ENCODE measurements at places on chromosomes 5 and 9. TPM values are rescaled to one million over a fixed set of nuclear protein-coding genes. Genes with fewer than 3 reads are reported as not detected.

- DNase-seq = no peak
Observed at GRCh38 chr5:20536813-20537212, 548.8 kb upstream of the CDH18 start.

GRCh38 chr9:12695474-12695873 lies 2.3 kb downstream of the TYRP1 start:
- DNase-seq = no peak

- DNase-seq = no peak
Observed at GRCh38 chr5:172793577-172794488, 22.8 kb upstream of the DUSP1 start.

DNA sequence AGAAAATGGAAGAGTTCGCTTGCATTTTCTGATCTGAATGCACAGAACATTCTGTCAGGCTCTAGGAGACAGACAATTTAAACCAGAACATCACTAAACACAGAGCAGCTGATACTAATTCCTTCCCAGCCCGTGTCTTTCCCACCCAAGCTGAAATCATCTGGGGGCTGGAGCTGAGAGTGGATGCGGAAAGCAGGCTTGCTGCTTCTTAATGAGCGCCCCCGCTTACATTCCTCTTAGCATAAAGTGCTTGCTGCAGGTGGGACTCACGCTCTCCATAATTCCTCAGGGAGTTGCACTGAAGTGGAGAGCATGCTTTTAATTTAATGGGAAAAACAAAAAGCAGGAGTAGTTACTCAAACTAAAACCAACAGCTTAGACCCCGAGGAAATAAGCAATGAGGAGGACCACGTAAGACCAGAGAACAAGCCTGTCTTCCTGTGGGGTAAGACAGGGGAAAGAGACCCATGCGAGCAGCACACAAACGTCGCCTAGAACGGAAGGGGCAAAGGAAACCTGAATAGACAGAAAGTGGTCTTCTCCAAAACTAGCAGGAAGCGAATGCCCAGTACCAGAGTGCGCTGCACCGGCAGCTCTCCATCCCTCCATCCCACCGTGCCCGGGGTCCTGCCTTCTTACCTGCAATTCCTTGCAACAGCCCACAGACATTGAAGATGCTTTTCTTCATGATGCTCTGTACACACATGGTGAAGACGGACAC lies 139.3 kb downstream of the LHFPL2 start:
- DNase-seq = no peak

DNA sequence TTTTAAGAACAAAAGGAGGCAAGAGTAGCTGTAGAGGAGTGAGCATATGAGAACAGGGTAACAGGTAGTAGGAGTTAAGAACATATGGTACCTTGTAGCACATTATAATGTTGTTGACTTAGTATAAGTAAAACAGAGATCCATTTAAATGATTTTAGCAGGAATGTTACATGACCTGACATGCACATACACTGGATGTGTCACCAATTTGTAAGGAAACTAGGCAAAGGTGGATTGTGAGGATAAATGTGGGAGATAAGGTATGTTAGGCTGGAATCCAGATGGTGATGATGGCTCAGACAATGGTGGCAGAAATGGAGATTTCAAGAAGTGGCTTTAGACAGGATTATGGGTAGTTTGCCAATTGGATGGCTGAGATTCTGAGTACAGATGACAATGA lies 443.1 kb upstream of the DAB2 start:
- DNase-seq = no peak

DNA sequence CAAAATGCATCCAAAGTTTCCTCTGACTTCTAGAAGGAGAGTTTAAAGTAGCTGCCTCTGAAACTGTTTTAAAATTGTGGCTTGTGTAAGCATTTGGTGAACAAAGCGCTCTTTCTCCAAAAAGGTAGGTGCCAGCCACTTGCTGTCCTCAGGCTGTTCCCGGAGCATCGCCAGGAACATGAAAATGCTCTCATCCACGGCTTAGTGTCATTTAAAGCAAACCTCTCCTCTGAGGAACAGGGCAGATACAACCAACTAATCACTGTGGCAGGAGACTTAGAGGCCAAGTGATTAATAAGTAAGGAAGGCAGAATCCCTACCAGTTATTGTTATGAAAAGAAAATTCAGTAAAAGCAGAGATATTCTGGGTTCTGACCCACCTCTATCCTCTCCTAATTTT lies 165.6 kb downstream of the DCP2 start:
- DNase-seq = no peak

DNA sequence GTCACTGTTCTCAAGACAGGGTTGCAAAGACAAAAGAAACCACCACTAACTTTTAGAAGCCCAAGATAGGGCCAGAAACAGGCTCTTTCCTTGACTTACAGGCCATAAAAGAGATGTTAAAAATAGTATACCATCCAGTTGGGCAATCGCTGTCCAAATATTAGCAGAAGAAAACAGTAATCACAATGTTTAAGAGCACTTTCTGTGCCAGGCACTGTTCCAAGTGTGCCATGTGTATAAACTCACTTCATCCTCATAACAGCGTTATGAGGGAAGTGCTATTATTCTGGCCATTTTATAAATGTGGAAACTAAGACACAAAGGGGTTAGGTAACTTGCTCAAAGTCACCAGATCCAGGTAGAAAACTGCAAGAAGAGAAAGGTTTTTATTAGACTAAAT lies 111.7 kb downstream of the KCNN2 start:
- no peak for DNase-seq

DNA sequence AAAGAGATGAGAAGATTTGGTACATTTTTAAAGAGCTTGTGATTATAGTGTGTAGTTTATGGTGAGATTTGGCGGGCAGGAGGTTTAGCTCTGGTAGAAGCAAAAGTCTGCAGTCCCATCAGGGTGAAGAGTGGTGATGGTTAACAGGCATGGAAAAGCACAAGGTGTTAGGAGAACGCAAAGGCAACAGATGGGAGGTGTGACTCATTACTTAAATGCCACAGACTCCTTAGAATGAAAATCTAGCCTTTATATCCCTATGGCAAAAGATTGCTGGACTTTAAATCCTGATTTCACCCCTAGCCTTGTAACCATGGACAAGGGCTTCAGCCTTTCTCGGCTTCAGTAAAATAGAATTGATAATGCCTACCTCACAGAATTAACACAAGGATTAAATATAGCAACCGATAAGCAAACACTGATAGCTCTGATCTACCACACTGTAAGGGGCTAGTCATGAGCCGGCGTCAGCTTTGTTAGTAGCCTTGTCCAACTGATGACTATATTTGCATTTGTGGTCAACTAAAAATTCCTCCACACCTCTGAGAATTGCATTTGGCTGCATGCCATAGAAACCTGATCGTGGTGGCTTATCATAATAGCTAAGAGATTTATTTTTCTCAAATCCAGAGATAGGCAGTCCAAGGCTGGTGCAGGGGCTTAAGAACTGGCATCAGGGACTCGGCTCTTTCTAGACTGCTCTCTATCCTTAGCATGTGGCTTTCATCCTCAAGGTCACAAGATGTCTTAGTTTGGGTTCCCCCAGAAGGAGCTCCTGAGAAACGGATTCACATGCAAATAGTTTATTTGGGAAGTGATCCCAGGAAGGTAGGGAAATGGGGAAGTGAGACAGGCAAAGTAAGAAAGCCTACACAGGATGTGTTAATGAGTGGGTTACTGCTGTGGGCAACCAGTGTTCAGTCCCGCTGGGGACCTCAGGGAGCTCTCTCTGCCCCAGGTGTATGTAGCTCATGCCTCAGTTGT lies 19.6 kb downstream of the MFAP3 start:
- DNase-seq = no peak

The FAT2 gene
- total RNA-seq = not detected

The FGF1 gene
- total RNA-seq = not detected

The IL4 gene
- total RNA-seq = 18.5 TPM
